ENCODE measurements at places on chromosomes 3 and 15.

GRCh38 chr15:75347222-75348033 lies 589 bp downstream of the NEIL1 start:
- peak; percentile 67 for DNase-seq

- no peak for DNase-seq
Measured at GRCh38 chr15:97114900-97115760, 784.6 kb downstream of the NR2F2 start.

DNA sequence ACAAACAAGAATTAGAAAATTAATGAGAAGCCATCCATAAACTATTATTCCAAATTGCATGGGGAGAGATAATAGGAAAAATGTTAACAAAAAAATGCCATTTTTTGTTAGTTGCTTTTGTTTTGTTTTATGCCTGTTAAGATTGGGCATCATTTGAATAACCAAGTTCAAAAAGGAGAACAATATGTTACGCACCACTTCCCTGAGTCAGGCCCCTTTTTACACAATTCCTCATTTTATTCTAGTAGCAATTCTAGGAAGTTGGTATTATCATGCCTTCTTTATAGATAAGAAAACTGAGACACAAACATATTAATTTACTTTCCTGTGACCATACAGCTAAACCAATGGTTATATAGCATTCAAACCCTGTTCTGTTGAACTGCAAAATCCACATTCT lies 736.9 kb upstream of the CCDC54 start:
- DNase-seq: no peak

GRCh38 chr15:94522125-94522524 lies 290.8 kb downstream of the MCTP2 start:
- no peak for DNase-seq

- no peak for DNase-seq
Measured at GRCh38 chr3:100702082-100702979, 7.0 kb upstream of the TFG start.

DNA sequence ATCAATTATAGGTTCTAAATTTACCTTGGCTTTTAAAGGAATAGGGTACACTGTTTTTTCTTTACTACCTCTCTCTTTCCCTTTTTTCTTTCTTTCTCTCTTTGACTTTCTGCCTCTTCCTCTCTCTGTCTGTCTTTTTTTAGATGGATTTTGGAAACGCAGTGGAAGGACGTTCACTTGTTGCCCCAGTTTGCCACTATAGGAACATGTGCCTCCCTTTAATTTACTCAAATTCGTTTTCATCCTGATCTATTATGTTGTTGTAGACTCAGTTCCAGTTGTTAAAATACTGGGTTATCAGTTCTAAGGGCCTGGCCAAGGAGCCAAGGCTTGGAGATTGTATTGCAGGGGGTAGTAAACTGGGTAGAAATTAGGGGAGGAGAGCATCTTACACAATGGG lies 1.1 kb upstream of the SPINK8 start:
- DNase-seq: no peak

DNA sequence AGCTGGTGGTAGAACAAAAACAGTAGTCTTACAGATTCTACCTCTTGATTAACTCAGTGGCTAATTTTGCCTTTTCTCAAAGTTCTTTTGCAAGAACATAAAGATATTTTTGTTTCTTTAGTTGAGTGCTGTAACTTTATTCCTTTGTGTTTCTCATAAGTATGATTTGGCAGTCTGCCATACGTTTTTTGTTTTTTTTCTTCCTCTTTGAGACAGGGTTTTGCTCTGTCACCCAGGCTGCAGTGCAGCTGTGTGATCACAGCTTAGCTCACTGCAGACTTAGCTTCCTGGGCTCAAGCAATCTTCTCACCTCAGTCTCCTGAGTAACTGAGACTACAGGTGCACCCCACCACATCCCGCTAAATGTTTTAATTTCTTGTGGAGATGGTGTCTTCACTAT lies 22.4 kb downstream of the B3GNT5 start:
- DNase-seq: no peak

DNA sequence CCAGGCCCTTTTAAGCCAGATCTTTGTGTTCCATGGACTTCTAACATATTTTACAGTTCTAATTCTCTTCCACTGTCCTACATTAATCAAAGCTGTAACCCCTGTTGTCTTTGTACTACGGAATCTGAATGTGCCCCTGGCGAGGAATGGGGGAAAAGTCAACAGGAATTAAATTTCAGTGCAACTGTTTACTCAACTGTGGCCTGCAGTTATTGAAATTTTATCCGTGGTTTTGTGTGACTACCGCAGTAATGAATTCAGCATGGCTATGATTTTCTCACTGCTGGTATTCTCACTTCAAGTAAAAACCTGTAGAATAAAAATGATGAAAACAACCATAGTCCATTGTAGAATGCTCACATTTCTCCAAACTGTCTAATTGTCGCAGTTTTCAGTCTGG lies 388.0 kb downstream of the FOXP1 start:
- peak; percentile 65 for DNase-seq

DNA sequence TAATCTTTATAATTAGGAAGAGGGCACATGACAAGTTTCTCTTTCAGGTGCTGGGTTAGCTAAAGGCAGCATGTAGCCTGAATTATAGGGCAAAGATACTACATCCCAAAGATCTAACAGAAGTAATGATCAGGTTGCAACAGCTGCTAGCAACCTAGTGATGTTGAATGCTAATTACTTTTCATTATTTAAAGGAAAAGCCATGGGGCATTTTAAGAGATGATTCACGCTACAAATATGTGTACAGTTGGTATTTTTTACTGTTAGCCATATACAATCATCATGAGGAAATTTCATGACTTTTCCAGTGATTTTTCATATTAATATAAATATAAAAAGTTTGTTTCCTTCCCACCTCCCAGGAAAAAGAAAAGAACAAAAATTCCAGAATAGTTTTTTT lies 43.0 kb downstream of the NEK10 start:
- peak; percentile 20 for DNase-seq

GRCh38 chr3:126031981-126032471 lies 51.9 kb downstream of the SLC41A3 start:
- DNase-seq: no peak

DNA sequence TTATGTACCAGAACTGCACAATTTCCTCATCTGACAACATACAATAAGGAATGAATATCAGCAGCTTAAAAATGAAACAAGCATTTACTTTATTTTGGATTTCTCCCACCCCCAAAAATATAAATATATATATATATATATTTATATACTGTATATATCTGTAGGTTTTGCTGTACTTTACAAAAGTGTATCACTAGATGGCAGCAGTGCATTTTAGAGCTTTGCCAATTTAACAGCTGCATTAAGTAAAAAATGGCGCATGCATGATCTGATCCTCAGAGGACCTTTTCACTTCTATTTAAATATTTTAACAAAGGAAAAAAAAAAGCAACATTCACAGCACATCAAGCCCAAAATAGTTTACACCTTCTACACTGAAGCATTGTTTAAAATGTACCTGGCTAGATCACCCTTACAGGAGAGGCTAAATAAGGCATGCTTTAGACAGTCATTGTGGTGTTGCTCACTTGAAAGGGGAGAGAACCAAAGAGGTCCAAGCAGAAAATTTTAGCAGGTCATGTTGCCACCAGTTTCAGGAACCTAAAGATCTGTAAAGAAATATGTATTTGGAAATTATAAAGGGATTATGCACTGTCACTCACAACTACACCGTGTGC lies 72.6 kb downstream of the NPTN start:
- DNase-seq: peak; percentile 22

GRCh38 chr15:77670558-77671361 lies 38.0 kb upstream of the LINGO1 start:
- no peak for DNase-seq

DNA sequence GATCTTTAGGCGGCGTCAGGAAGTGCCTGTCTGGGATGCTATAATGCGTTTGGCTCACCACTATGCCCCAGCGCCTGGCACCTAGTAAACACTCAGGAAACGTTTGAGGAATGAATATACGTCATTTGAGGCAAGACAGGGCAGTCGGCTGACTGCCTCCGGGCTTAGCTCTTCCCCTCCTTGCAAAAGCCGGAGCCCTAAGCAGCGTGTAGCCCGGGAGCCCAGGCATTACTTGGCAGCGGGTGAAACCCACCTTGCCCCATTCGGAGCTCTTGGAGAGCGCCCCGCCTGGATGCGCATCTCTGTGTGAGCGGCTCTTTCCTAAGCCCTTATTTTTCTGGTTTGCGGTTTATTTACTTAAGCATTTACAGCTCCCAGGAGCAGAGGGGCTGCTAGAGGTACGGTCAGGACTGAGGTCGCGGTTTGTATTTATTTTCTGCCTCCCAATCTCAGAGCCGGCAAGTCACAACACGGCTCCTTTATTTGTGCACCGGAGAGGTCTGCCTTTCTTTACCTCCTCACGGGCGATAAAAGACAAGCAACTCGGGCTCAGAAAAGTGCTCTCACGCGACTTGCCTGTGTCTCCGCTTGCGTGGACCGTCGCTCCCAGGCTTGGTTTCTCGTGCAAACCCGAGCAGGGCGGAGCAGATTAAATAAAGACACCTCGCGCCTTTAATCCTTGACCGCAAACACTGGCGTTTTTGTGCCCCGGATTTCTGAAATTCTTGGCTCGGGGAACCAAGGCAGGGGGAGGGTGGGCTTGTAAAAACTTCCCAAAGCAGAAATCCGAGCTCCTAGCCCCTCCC lies 737 bp upstream of the ITPR1 start:
- peak; percentile 59 for DNase-seq

GRCh38 chr3:122148941-122149627 lies 34.4 kb upstream of the CASR start:
- DNase-seq: no peak

DNA sequence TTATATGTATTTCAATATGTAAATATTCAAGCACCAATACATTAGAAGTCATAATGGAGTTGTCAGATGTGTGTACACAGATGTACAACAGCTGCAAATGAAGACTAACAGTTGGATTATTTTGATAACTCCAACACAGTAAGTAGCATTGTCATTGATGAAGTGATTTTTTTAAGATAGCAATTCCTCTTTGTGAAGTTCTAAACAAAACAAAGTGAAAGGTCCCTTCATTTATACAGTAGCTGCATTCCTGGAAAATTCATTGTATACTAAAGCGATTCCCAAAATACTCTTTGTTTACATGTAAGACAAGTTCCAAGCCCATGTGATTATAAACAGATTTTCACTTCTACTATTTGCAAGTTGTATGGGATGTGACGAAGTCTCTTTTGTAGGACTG lies 114.7 kb downstream of the B3GALNT1 start:
- no peak for DNase-seq

GRCh38 chr3:183428447-183429211 lies at the start of gene MCF2L2:
TSS of gene MCF2L2 (minus strand) at chr3:183428619. CDS start at chr3:183427977, 642 bp downstream.
- peak; percentile 53 for DNase-seq

DNA sequence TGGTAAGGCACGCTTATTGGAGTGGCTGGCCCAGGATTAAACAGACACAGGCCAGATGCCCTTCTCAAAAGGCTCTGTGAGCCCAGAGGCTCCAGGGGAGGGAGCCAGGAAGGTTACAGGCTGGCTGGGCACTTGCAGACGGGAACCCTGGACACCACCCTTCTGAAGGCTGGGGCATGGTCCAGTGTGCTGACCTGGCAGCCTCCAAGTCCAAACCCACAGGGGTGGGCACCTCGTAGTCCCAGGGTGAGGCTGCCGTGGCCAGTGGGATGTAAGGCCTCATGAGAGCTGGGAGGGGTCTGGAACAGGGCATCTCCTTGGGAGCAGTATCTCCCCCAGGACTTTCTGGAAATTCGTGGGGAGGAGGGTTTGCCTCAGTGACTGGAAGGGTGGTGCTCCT lies 19.6 kb downstream of the EFCC1 start:
- no peak for DNase-seq

GRCh38 chr3:3080309-3080708 lies 29.9 kb downstream of the IL5RA start:
- DNase-seq: no peak

- peak; percentile 35 for DNase-seq
Measured at GRCh38 chr15:91224755-91225380, 124.8 kb downstream of the SV2B start.

DNA sequence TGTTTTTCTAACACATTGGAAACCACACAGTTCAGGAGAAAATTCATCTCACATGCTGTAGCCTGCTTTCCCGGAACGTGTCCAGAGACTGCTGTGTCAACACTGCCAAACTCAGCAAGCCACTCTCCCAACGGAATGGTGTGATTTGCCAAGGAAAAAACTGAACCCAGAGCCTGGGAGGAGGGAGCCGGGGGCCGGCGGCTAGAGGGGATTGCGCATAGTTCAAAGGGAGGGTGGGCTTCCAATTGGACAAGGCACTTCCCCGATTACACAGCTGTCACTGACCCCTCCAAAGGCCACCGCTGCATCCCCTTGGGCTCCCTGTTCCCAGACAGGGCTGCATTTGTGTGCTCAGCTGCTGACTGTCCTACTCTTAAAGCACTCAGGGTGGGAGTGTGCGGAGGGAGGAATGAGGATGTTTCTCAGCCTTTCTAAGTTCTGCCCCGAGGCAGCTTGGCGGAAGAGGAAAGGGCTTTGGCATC lies 256.2 kb downstream of the ZNF621 start:
- no peak for DNase-seq

DNA sequence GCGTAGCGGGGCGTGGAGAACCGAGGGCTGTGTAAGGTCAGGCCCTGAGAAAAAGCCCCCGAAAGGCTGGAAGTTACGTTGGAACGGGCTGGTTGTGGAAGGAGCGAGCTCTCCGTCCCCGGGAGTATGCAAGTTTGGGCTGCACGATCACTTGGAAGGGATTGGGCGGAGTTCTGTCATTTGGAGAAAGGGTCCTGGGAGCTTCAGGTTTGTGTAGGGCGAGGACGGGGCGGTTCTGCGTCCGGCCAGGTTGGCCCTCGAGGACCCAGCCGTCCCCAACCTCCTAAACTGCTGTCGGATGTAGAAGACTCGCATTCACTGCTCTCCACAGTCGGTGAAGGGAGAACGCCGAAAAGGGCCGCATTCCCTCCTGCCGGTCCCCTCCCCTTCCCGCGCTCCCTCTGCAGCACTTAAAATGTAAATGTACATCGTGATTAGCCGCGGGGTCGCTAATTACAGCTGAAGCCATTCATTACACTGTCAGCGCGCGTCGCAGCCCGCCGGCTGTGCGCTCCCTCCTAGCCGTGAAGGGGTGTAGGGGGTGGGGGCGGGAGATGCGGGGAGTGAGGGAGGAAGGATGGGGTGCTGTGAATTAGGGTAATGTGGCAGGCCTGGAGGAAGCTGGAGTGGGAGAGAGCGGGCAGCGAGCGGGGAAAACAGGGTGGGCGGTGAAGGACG lies 2.5 kb upstream of the RPP25 start:
- no peak for DNase-seq

DNA sequence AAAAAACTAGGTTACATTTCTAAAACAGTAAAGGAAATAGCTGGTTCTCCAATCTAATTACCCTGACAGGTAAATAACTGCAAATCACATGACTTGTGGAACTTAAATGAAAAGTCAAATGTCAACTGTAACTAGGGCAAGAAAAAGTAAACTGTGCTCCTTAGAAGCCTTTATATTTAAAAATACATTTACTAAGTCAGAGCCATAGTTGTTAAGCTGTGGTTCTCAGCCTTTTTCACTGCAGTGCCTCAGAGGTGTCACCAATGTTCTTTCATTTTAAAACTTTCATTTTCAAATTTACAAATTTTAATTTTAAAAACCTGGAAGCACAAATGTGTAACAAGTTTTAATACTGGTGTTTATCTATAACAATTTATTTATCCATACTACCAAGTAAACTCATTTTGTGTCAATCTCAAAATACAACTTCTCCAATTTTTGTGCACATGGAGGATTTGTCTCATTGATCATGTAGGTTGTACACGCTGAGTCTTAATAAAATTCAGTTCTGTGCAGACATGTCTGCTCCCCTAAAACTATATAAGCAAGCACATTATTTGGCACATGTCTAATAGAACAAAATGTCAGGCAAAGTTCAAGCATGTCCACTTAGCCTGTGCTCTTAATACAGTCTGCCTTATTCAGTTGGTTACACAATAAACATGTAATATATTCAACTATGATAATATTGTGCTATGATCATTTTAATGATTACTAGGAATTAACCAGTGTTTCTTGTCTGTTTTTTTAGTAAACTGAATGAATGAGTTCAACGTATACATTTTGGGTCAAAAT lies 70.4 kb downstream of the DLG1 start:
- DNase-seq: no peak

All from AG08396 (cell line).